ENCODE measurements at places on chromosomes 4 and X.

DNA sequence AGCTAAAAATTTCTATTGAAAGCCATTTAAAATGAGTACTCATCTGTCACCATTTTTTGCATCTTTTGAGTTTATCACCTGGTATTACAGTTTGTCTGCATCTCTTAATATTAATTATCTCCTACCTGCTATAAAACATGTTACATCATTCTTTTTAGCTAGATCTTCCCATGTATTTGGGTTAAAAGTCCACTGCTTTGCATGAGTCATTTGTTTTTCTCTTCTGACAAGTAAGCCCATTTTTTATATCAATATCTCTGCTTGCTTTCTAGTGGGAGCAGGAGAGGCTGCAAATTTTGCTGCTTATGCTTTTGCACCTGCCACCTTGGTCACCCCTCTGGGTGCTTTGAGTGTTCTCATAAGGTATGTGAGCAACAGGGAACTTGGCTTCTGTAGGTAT is 16.1 kb downstream of the NIPAL1 start:
- no peak for DNase-seq

DNA sequence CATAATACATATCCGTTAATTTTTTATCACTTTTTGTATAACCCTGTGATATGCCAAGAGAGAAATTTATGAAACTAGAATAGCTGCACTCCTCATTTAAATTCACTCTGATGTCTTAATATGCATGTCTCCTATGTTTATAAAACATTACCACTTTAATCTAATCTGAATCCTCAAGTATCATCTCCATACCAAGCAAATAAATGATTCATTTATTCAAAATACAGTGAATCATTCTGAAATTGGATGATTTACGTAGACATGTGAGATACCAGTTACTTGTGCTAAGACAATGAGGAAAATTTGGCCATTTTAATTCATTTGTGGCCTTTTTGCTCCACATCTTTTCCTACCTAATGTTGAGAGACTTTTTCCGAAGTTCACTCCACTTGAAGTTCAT is 435.1 kb upstream of the FTHL17 start:
- DNase-seq = no peak

DNA sequence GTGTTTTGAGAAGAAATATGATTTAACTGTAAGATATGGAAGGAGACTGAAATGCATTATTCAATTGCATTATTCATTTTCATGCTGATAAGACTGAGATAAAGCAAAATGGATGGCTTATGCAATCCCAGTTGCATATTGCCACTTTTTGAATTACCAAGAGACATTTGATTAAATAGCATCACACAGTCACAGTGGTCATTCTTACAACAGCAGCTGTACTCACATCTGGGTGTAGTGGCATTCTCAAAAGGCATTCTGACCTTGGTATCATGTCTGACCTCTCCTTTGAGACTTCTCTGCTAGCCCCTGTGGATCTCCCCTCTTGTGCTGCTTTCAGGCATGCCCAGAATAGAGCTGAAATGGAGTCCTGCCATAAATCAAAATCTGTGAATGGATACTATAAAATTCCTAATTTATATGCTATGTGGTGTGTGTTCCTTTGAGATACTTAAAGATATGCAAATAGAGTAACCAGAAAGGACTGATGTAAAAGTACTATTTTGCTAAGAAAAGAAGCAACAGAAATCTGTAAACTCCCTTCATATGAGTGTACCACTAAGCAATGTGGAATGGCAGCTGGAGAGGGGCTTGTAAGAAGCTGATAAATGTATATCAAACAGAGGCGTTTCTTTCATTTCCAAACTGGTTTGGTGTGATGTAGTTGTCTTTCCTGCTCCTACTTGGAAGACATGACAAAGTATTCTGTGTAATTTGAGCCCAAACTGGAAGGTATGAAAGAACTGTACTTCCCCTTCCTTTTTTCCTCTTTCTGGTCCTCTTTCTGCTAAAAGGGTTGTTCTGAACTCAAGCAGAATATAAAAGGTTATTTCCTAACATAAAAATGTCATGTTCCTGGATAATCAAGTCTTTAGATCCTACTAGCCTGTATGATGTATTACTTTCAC is 25.4 kb upstream of the METAP1 start:
- DNase-seq = peak; percentile 1

DNA sequence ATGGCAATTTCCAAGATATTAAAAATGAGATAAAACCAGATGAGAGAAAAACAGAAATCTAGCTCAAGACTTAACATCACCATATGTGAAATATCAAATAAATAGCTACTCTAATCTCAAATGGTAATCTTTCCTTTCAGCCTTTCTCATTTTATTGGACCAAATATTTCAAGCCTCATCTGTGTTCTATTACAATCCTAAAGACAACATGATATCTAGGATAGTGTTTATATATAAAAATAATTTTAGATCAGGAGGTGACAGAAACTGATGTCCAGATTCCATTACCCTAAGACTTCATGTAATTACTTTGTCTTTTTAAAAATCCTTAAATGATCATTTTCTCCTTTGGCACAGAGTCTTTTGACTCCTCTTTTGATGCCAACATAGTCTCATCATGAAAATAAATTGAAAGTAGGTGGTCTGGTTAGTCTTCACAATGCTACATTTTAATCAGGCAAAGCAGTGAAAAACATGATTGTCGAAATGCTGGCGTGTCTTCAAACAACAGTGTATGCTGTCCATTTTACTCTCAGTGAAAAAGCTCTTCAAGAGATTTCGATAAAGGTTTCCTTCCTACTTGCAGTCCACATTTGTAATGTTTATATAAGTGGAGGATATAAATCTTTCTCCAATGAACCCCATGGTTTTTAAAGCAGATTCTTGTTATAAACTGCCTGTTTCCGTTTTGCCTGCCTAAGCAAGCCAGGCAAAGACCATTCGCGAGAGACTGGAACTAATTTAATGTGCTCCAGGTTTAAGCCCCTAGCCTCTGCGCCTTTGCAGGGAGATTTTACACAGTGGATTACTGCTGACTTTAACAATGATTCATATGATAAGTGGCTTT is 169.8 kb downstream of the SCFD2 start:
- no peak for DNase-seq

- no peak for DNase-seq
Measured at GRCh38 chr4:153371701-153372234, 27.3 kb downstream of the MND1 start.

DNA sequence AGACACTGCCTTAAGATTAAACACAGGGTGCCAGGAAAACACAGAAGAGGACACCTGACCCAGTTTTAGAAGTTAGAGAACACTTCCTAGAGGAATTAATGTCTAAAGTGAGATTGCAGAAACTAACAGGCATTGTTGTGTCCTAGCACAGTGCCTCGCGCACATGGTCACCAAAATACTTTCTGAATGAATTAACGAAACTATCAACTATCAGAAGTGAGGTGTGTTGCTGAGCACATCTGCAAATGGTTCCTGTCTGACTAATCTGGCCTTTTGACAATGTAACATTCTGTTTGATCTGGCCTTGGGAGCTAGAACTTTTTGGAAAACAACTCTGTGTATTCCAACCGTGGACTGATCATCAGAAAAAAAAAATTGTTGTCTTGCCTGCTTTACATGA is 556.8 kb upstream of the LCORL start:
- no peak for DNase-seq

- no peak for DNase-seq
Measured at GRCh38 chrX:102860235-102860634, 76.8 kb upstream of the RAB40AL start.

GRCh38 chr4:88573276-88573980 is 18.9 kb upstream of the HERC3 start:
- no peak for DNase-seq

DNA sequence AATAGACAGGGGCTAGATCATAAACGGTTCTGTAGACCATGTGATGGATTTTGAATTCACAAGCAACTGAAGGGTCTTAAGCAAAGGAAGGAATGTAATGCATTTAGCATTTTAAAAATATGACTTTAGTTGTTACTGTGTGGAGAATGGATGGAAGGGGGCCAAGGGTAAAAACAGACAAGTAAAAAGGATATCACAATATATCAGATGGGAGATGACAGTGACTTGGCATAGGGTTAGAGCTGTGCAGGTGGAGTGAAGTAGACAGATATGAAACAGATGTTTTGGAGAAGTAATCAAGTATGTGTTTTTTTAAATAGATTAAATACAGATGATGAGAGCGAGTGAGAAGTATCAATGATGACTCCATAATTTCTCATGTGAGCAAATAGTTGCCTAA is 1116.0 kb upstream of the TENM3 start:
- DNase-seq = no peak

DNA sequence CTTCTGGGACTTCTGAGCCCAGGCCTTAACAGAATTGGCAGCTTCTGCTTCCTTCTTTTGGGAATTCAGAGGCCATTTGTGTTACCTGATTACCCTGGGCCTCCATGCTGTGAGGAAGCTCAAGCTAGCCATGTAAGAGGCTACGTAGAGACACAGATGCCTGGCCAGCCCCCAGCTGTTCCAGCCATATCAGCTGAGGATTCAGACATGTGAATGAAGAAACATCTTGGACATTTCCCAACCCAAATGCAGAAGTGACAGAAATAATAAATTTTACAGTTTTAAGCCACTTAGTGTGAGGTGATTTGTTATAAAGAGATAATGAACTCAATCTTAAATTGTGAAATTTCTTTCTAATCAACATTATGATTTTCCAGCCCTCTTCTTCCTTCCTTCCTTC is 18.7 kb upstream of the ZNF827 start:
- no peak for DNase-seq

- DNase-seq = no peak
Measured at GRCh38 chr4:146193628-146194027, 18.1 kb downstream of the LSM6 start.

DNA sequence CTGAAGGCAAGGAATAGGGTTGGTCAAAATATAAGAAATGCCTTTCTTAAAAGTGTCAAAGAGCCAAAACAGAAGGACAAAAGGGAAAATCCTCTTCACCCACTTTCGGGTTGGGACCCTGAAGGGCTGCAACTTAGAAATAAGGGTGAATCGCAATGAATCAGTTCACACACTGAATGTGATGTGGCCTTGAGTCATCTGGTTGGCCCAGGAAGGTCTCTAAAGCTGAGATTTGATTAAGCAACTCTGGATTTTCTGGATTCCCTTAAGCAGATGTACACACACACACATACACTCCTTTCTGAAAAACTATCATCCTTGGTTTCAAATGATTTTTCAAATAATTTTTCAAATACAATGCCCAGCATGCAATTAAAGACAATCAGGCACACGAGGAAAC is 13.1 kb downstream of the TAB3 start:
- no peak for DNase-seq

DNA sequence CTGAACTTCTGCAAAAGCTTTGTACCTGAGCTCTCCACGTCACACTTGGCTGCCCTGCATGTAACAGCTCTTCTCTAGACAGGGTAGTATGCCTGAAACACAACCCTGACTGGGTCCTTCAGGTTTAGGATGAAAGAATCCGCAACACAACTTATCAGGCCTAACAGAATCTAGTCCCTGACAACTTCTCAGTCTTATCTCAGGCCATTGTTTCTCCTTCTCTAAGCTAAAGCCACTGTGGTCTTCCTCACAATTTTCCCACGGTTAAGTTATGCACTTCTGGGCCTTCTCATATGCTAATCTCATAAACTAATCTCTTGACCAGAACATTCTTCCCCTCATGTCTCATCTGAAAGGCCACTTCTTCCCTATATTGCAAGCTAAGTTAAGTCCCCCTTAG is 10.8 kb upstream of the TMPRSS11B start:
- DNase-seq = no peak

DNA sequence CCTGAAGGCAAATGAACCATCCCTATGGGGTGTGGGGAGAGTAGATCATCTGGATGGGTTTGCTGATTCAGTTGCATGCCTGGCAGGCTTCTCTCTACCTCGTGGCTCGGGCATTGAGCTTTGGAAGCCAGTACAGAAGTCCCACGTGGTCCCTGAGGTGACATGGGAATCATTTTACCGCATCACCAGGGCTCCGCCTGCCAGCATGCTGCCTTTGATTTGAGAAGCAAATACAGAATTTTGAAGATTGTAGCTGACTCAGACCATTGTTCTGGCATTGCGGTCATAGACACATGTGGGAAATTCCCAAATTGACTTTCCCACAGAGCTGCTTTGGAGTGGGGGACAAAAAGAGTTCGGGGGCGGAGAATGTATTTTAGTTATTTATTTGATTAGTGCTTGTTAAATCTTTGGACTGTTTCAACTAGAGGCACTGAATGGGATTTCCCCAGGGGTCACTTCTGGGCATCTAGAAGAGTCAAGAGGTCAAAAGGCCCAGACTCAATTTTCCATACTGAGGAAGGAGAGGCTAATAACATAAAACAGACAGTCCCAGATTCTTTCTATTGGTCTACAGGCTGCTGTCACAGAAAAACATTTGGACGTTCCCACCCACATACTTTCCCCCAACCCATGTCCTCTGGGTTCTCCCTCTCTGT is 79.3 kb downstream of the NHSL2 start:
- DNase-seq = no peak

- DNase-seq = no peak
Measured at GRCh38 chr4:121932212-121932974, 19.5 kb downstream of the TRPC3 start.

- DNase-seq = no peak
Measured at GRCh38 chrX:113400193-113400704, 559.6 kb upstream of the AMOT start.

- no peak for DNase-seq
Measured at GRCh38 chrX:136200466-136200865, 50.7 kb downstream of the MAP7D3 start.

- no peak for DNase-seq
Measured at GRCh38 chr4:66766557-66766956, 778.7 kb downstream of the CENPC start.
